Hair follicle dermal papilla cell (primary cell): ENCODE measurements at places on chromosomes 4 and X. TPM values are rescaled to one million over a fixed set of nuclear protein-coding genes. Genes with fewer than 3 reads are reported as not detected.

IL2 gene
- not detected in 2 replicates for total RNA-seq

GPRASP2 gene
- 13.7 and 15.6 TPM in 2 replicates for total RNA-seq

RADX gene
- total RNA-seq: 1.7 and 1.9 TPM in 2 replicates

CLNK gene
- not detected in 2 replicates for total RNA-seq

FGF13 gene
- total RNA-seq: 1.9 and 2.3 TPM in 2 replicates

UNC5C gene
- total RNA-seq: 4.7 and 6.8 TPM in 2 replicates

NOA1 gene
- total RNA-seq: 22.6 and 23.9 TPM in 2 replicates

F11 gene
- not detected in 2 replicates for total RNA-seq
